ENCODE measurements at places on chromosomes 1 and 21. TPM values are rescaled to one million over a fixed set of nuclear protein-coding genes. Genes with fewer than 3 reads are reported as not detected.

The RNU1-2 gene
- 3,041 TPM for total RNA-seq

The ANKRD65 gene
- total RNA-seq = not detected

GRCh38 chr1:82445827-82446226, 645.1 kb downstream of the ADGRL2 start:
- H3K4me1 ChIP-seq = no peaks in the 10 kb centered on the region
- DNase-seq = no peak
- no peak overlapping the region for H3K4me3 ChIP-seq
- no peaks in the 10 kb centered on the region for H3K27me3 ChIP-seq
- peaks cover 1% of the 10 kb centered on the region for H3K36me3 ChIP-seq

DNA sequence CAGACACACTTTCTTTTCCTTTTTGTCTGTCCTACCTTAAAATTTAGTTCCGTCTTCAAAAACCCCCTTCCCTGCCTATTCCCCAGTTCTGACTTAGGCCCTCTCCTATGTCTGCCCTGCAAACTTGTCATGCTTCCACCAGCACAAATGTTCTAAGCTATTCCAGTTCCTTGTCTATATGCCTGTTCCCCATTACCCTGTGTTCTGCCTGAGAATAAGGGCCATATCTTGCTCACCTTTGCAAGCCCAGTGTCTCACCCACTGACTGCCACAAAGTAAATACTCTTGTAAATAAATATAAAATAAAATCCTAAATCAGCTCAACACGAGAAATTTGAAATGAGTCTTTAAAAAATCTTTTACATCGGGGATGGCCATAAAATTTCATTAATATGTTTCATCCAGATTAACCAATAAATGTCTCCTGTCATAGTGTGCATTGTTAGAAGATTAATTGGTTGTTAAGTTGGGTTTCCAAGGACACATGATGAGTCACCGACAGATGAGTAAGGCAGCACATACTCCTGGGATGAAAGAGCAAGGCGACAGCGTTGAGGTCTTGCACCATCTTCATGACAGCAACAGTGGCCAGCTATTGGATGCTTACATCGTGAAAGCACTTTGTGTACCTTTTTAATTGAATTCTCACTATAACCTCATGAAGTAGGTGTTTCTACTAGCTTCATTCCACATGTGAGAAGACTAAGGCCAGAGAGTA, 92.6 kb upstream of the NGF start:
- no peak overlapping the region for H3K27ac ChIP-seq
- H3K4me1 ChIP-seq = no peaks in the 10 kb centered on the region
- no peaks in the 10 kb centered on the region for H3K36me3 ChIP-seq
- H3K27me3 ChIP-seq = no peaks in the 10 kb centered on the region

GRCh38 chr21:14382486-14382834, 486 bp downstream of the HSPA13 start:
- H3K36me3 ChIP-seq = peaks cover 11% of the 10 kb centered on the region
- no peak for DNase-seq
- peak overlapping the region; percentile 100 for H3K27ac ChIP-seq
- peaks cover 2% of the 10 kb centered on the region for H3K27me3 ChIP-seq

DNA sequence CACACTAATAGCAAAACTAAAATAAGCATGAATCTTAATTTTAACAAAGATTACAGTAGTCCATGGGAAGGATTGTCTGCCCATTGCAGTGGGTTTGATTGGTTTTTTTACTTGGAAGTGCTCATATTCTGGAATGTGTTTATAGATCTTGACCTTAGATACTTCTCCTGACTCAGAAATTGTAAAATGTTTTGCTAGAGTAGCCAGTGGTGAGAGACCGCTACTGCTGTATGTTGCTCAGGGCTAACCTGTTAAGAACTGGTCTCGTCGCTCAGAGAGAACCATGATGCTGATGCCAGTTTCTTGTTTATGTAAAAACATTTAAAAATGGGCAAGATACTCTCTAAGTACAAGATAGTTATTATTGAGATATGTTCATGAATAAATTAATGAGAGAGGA, 99.9 kb downstream of the ROR1 start:
- no peak overlapping the region for H3K27ac ChIP-seq
- H3K27me3 ChIP-seq = peaks cover 12% of the 10 kb centered on the region
- no peak for DNase-seq
- H3K4me3 ChIP-seq = no peak overlapping the region
- H3K36me3 ChIP-seq = no peaks in the 10 kb centered on the region

GRCh38 chr1:2952992-2953391, 68.3 kb upstream of the ACTRT2 start:
- H3K4me3 ChIP-seq = no peak overlapping the region
- H3K27ac ChIP-seq = no peak overlapping the region
- no peaks in the 10 kb centered on the region for H3K4me1 ChIP-seq
- no peaks in the 10 kb centered on the region for H3K36me3 ChIP-seq
- no peak for DNase-seq

- H3K36me3 ChIP-seq = no peaks in the 10 kb centered on the region
- no peak overlapping the region for H3K4me3 ChIP-seq
- DNase-seq = no peak
- H3K27ac ChIP-seq = no peak overlapping the region
These were observed 39.0 kb downstream of the DPT start for GRCh38 chr1:168689726-168690602.

GRCh38 chr1:13769212-13769611, 69.2 kb downstream of the PRDM2 start:
- no peaks in the 10 kb centered on the region for H3K27me3 ChIP-seq
- DNase-seq = no peak
- peaks cover 33% of the 10 kb centered on the region for H3K4me1 ChIP-seq
- H3K36me3 ChIP-seq = peaks cover 25% of the 10 kb centered on the region
